ENCODE measurements at places on chromosomes 2 and 18.

DNA sequence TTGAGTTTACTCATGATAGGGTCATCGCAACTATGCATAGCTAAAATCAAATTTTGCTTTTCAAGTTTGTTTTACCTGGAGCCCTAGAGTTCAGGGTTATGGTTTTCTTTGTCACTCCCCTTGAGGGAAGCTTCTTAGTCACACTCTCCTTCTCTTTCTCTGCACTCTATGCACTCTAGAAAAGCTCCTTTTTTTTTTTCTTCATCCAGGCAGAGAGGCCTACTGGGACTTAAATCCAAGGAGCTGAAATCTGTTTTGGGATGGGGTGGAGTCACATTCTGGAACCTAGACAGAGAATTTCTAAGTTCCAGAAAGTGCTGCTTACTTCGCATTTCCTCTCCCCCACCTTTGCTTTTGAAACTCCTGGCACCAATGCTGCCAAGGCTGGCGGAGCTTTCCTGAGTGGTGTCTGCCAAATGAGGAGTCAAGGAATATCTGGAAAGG, 19.1 kb upstream of the IL18R1 start:
- no peak for DNase-seq

GRCh38 chr2:53111004-53111403, 656.6 kb upstream of the CHAC2 start:
- no peak for DNase-seq

- DNase-seq, result no peak
Measured at GRCh38 chr2:42129947-42130346, 39.2 kb upstream of the EML4 start.

- no peak for DNase-seq
Measured at GRCh38 chr2:85920810-85921545, 32.2 kb upstream of the ST3GAL5 start.
